ENCODE measurements at places on chromosomes 16 and 17.

GRCh38 chr16:7482032-7482431 is 149.4 kb downstream of the RBFOX1 start:
- DNase-seq = no peak

DNA sequence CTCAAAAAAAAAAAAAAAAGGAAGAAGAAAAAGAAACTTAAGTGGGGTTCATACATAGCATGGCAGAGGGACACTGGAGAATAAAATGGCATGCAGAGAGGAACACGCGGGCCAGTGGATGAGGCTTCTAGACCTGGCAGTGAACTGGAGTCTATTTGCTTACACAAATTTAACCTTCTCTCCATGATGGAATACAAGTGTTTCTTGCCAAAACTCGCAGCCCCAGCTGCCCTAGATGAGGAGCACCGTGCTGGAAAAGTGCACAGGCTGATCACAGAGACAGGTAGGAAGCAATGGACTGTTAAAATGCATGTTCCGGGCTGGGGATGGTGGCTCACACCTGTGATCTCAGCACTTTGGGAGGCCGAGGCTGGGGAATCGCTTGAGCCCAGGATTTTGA is 9.3 kb downstream of the SSTR2 start:
- DNase-seq = no peak

- peak; percentile 62 for DNase-seq
These were observed 118.5 kb downstream of the C16orf78 start for GRCh38 chr16:49491771-49492761.

DNA sequence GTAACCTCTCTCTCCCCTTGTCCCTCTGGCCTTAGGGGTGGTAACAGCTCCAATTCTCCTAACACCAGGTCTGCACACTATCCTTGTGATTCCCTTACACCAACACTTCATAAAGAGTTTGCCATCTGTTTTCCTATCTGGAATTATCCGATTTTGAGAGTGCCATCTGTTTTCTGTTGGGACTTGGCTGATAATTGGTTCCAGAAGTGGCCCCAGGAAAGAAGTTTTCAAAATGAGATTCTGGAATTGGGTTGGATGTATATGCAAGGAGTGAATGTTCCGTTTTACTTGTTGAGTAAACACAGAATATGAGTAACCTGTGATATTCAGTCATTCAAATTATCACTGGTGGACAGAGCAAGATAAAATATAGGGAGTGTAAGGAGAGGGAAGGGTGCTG is 134.1 kb upstream of the HS3ST3A1 start:
- DNase-seq = peak; percentile 93

DNA sequence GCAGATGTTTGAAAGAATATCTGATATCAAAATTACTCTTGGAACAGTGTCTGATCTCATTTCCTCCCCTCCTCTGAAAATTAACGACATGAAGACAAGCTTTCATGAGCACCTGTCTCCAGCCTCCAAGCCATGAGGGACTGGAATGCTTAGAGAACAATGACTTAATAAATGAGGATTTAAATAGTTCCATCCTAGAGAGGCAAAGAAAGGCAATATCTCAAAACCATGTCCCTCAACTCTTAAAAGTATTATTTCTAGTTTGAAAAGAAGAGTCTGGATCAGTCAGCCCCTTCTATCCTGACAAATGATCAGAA is 137.5 kb downstream of the ANKFN1 start:
- no peak for DNase-seq
